AG20443 (cell line): ENCODE measurements at places on chromosomes 1 and 21.

DNA sequence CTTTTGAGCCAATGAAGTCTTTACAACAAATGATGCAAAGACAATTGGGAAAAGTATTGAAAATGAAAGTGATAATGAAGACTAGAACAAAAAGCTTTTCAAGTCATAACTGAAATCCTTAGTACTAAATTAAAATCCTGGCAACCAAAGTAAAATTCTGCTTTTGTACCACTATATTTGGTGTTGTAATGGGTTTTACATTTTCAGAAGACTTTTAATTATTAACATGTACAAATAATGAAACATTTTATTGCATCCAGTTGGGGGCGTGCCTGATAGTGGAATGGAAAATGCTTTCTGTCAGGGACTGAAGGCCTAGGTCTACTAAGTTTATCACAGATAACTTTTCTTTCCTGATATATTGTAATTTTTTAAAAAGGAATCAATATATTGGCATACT lies 89.4 kb downstream of the SDCCAG8 start:
- DNase-seq, result no peak

DNA sequence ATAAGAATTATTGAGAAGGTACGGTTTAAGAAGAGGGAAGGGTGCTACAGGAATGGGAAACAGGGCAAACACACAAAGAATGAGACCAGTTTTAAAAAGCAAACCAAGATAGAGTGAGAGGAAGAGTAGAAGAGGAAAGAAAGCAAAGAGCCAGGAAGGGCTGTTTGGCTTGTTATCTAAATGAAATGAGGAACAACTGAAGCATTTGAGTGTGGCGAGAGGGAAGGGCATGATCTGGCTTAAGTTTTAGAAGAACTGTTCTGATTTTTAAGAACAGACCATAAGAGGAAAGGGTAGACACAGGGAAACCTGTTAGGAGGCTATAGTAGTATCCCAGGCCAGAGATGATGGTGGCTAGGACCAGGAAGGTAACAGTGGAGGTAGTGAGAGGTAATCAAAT lies 73.8 kb downstream of the TUT4 start:
- no peak for DNase-seq

DNA sequence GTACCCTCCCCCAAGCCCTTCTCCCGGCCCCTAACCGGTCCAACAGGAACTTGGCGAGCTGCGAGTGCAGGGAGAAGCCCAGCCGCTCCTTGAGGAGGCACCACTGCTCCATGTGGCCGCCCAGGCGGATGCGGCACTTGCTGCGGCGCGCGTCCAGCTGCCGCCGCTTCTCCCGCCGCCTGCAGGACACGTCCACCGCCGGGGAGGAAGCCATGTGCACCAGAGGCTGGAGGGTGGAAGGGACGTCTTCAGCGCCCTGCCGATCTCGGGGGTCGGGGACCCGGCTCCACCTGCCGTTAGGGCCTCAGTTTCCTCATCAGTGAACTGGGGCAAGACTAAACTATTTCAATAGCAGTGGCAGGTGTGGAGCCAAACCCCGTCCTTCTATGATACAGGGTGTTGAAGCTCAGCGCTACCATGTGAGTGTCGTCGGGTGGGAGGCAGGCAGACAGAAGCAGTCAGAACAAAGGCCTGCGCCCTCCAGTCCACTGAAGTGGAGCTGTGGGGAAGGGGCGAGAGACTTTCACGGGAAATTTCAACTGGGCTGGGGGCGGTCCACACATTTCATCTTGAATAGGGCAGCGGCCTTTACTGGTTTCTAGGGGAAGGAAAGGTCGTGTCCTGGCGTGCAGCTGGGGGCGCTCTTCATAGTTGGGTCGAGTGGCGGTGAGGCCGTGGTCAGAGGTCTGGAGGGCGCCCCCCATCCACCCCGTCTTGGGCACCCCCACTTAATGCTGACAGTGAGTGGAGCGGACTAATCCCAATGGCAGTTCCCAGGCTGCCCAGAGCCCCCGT lies 592 bp downstream of the ZNF692 start:
- DNase-seq, result peak; percentile 84

DNA sequence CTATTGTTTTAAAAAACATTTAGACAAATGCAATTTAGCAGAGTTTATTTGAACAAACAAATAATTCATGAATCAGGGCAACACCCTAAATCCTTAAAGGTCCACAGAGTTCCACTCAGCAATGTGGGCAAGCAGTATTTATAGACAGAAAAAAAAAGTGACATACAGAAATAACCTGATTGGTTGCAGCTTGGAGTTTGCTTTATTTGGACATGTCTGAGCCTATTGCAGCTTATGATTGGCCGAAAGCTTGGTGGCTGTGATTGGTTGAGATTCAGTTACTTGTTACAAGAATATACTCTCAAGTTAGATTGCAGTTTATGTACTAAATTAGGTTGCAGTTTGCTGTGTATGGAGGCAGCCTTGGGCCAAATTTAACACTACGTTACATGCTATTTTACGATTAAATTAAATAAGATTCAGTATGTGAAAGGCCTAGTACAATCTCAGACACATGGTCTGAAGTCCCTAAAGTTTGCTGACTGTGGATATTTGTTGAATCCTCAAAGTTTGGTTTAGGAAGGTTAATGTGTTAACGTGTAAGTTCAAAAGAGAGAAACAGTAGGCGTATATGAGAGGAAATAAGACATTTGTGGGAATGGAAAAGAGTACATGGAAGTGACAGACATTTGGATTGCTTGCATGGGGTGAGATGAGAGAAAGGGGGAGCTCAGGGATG lies 6.9 kb upstream of the CAMSAP2 start:
- no peak for DNase-seq

- DNase-seq, result no peak
These were observed 16.7 kb downstream of the HMGN1 start for GRCh38 chr21:39332175-39332574.

DNA sequence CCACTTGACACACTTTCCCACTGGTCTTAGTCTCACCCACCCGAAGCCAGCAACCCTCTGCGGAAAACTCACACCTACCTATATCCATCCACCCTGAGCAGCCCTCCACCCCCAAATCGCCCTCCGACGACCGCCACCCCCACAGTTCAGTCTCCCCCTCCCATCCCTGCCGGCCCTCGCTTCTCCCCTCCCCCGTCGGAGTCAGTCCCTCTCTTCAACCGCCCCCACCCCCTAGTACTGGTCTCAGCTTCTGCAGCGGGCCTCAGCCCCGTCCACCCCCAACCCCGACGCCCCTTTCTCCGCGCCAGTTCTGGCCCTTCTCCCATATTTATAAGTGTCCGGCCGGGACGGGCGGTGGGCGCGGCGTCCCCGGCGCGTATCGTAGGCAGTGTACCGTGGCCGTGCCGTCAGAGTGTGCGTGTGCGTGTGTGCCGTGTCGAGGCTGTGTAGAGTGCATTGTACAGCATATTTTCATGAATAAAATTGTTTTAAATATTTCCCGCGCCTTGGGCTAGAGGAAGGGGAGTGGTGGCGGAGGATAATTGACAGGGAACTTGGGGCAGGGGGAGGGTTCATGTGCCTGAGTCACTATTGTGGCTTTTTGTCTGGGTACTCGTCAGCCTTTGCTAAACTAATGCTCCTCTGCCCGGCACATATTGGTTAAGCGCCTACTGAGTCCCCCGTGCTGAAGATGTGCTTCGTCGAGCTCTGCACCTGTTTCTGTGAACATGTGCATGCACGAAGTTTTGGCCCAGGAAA lies 22.0 kb downstream of the FOXO6 start:
- DNase-seq, result peak; percentile 55

- no peak for DNase-seq
These were observed 31.7 kb upstream of the COQ8A start for GRCh38 chr1:226908419-226908818.

DNA sequence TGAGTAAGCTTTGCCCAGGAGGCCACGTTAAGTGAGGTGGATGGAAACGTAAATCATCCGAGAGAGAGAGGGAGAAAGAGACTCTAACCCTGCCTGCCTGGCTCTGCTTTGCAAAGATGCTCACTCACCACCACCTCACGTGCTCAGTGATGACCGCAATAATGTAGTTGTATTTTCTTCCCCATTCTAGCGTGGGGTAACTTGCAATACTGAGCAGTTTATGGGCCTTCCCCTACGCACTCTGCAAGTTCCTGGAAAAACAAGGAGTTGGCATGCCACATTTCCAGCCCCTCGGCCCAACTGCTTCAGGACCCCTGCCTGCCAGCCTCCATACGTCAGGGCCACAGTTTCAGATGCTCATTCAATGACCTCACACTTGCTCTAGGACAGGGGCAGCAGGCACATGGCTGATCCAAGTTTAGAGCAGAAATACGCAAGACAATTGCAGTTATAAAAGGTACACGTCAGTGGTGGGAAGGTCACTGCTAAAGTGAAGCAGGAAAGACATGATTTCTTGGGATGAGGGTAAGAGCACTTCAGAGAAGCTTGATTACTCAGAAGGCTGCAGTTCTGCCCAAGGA lies 112.5 kb upstream of the RAB4A start:
- no peak for DNase-seq

DNA sequence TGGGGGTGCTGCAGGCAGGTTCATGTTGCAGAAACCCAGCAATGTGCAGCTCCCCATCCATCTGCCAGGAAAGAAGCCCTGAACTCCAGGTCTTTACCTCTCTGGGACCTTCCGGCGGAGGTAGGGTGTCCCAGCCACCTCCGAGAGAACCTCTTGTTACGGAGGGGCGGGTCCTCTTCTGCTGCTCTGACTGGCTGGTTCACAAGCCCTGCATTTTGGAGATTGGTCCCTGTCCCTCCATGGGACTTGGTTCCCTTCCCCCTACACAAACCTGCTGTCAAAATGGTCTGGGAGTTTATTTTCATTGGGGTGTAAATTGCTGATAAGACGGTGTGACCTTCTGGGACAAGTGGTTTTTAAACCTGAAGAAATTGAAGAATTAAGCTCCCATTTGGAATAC lies 8.0 kb upstream of the CELSR2 start:
- DNase-seq, result no peak

- DNase-seq, result no peak
These were observed 43.0 kb downstream of the GALNT2 start for GRCh38 chr1:230109895-230110667.

- no peak for DNase-seq
These were observed 65.6 kb upstream of the EDEM3 start for GRCh38 chr1:184820218-184820750.

GRCh38 chr1:150080784-150081183 lies 13.2 kb downstream of the VPS45 start:
- DNase-seq, result no peak

DNA sequence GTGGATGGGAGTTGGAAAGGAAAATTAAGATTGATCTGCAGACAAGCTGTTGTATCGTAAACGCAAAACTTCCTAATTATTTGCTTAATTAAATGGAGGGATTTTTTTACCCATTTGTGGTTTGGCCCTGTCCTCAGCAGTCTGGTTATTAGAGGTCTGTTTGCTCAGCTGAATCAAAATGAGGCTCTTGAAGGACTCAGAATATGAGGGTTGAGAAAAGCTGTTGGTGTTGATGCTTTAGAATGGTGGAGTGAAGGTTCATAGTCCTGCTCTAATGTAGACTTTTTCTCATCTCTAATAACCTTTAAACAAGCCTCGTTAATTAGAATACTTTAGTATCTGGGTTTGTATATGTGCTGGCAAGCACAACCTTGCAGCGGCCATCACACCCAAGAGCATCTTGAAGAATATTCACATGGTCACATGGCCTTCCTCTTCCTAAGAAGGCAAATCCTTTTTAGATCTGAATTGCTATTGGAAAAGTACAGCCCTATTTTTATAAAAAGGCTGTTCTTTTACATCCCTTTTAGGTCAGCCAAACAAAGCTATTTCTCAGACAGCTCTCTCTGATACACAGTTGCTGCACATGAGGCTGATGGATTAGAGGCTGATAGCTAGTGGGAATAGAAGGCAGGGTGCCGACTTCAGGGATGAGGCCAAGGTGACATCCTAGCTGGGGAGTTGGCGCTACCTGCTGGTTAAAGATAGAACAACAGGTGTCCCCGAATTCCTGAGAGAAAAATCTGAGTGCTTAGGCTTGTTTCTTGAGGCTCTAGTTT lies 53.8 kb downstream of the MACF1 start:
- DNase-seq, result peak; percentile 82

DNA sequence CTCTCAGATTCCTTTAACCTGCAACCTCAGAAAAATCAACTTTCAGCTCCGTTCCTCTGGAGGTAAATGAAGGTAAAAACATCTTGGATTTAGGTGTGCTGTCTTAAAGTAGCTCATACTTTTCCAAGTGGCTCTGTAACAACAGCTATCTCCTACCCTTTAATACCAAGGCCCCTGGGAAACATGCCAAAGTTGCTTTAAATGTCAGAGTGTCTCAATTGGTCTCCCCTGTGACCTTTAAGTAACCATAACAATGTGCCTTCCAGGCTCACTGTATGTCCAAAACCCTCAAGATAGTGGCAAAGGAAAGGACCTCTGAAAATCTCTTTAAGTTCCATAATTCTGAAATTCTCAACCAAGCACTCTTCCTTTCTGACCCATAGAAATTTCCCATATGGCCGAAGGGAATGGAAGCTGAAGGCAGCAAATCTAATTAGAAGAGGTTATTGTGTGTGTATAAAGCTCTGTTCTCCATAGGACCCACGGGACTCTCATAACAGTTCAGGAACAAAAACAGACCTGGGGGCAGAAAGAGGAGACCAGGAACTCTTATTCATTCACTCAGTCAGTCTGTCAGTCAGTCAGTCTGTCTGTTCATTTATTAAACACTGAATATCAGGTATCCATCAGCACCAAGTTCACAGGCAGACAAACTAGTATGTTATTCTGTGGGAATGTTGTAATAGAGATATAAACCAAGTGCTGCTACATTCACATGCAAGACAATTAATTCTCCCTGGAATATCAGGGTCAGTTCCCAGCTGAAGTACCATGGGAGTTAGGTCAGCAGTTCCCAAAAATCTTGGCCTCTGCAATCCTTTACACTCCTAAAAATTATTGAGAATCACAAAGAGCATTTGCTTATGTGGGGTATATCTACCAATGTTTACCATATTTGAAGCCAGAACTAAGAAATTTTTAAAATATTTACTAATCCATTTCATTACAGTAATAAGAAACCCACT lies 19.1 kb downstream of the ASTN1 start:
- no peak for DNase-seq

- DNase-seq, result no peak
These were observed 25.7 kb downstream of the KCNK1 start for GRCh38 chr1:233639611-233640010.

- no peak for DNase-seq
These were observed 48.4 kb upstream of the ZBTB18 start for GRCh38 chr1:244002721-244003120.

DNA sequence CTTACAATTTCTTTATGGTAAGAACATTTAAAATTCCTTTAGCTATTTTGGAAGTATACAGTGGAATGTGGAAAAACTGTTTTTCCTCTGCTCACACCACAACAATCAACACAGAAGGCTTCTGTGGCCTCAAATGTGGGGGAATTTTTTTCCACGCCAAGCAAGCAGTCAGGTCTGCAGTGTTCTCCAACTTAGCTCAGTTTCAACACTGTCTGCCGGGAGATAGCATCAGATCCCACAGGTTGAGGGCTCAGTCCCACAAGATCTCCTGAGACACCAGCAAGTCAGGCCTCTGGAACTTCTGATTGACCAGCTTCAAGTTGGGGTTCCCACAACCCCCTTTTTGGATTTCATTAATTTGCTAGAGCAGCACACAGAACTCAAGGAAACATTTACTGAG lies 50.3 kb downstream of the PTBP2 start:
- no peak for DNase-seq

GRCh38 chr1:204384636-204385352 lies 25.1 kb upstream of the PLEKHA6 start:
- peak; percentile 87 for DNase-seq

GRCh38 chr1:236155841-236156503 lies 13.6 kb downstream of the GPR137B start:
- no peak for DNase-seq

- DNase-seq, result peak; percentile 61
These were observed 5.8 kb downstream of the LAMC2 start for GRCh38 chr1:183191833-183192232.

GRCh38 chr21:32248571-32249461 lies 30.0 kb downstream of the MIS18A start:
- no peak for DNase-seq
